MCF 10A (cell line): ENCODE measurements at places on chromosomes 5 and 9.
A peak's percentile ranks its signal among the peaks of the same experiment; 100 is the strongest.

DNA sequence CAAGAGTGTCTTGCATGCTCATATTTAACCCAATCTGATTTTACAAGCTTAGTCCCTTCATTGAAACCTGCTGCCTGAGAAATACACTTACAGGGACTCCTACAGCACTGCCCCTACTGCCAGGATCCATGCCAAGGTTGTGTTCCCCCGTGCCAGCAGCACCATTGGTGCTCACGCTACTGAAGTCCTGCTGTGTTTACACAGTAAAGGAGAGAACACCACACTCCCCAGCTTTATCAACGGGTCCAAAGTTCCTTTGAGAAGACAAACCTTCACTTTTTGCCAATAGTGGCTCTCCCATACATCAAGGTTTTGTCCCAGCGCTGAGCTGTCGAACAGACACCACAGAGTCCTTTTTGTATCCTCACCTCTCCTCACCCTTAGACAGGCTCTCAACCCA is 155.1 kb upstream of the WWC1 start:
- DNase-seq: no peak

- DNase-seq: no peak
Observed at GRCh38 chr5:126515337-126515736, 79.7 kb downstream of the ALDH7A1 start.

DNA sequence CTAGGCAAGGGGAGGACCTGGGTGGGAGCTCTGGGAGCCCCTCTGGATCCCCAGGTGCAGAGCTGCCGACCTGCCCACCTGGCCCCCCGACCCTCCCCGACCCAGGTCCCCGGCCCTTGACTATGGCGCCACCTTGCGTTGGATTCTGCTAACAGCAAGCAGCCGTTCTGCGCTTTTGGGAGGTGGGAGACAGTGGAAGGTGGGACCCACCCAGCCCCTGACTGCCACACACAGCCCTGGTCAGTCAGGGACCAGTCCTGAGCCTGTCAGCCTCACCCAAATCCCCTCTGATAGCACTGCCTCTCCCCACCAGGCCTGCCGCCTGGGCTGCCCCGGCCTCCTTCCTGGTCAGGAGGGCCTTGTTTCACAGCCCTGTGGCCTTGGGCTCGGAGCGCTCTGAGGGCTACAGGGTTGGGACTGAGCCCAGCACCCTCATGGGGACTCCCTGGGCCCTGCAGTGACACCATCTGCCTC is 77.9 kb downstream of the HMCN2 start:
- peak; percentile 17 for DNase-seq

GRCh38 chr9:112629671-112630485 is 88.0 kb downstream of the INIP start:
- no peak for DNase-seq

- DNase-seq: no peak
Observed at GRCh38 chr5:80934751-80935150, 25.4 kb upstream of the RASGRF2 start.

GRCh38 chr5:120228262-120229031 is 235.7 kb upstream of the PRR16 start:
- no peak for DNase-seq

DNA sequence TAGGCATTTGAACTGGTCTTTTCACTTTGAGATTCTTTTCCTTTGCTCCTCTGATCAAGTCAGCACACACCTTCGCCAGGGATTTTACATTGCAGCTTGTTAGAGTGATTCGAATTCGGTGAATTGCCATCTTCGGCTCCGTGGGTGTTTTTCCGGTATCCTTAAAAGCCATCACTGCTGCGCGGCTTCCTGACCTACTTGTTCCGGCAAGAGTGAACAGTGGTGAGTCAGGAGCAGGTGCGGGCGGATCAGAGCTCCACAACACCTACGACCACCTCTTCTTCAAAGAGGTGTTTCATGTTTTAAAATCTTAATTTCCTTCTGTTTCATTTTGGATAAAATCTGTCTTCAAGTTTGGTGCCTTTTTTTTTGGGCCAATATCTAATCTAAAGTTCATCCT is 134.6 kb downstream of the TMC1 start:
- no peak for DNase-seq

GRCh38 chr5:117494188-117494587 is 919.6 kb upstream of the SEMA6A start:
- DNase-seq: no peak

DNA sequence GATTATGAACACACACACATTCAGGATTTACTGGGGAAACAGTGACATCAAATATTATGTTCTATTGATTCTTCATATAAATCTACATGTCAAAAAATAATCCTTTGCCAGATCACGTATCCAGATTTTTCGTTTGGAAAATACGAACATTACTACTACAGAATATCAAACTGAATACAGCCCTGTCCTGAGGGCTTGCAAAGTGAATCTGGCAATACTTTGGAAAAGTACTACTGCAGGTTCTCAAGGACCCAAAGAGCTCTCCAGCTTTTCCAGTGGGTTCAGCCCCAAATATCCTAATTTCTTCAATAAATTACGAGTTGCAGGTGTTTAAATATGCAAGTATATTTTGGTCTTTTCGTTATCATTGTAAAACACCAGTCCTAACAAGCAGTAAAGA is 411 bp upstream of the NDUFS4 start:
- DNase-seq: no peak
